ENCODE measurements at places on chromosomes 4 and X.

GRCh38 chrX:54223581-54223980, 40.5 kb upstream of the FAM120C start:
- DNase-seq: no peak

DNA sequence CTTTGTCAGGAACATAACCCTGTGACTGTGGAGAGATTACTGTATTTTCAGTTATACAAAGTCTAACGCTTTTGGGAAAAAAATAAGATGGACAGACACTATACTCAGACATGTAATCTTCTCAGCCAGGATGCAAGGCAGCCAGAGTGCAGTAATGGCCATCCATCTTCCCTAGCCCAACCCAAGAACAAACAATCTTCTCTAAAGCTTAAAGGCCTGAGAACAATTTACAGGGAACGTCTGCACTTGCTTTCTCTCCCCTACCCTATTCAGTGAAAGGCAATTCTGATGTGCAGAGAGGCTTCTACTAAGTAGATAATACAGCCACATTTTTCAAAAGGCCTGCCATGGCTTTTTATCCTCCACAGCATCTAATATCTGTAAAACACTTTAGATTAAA, 471.3 kb downstream of the FGF13 start:
- no peak for DNase-seq

DNA sequence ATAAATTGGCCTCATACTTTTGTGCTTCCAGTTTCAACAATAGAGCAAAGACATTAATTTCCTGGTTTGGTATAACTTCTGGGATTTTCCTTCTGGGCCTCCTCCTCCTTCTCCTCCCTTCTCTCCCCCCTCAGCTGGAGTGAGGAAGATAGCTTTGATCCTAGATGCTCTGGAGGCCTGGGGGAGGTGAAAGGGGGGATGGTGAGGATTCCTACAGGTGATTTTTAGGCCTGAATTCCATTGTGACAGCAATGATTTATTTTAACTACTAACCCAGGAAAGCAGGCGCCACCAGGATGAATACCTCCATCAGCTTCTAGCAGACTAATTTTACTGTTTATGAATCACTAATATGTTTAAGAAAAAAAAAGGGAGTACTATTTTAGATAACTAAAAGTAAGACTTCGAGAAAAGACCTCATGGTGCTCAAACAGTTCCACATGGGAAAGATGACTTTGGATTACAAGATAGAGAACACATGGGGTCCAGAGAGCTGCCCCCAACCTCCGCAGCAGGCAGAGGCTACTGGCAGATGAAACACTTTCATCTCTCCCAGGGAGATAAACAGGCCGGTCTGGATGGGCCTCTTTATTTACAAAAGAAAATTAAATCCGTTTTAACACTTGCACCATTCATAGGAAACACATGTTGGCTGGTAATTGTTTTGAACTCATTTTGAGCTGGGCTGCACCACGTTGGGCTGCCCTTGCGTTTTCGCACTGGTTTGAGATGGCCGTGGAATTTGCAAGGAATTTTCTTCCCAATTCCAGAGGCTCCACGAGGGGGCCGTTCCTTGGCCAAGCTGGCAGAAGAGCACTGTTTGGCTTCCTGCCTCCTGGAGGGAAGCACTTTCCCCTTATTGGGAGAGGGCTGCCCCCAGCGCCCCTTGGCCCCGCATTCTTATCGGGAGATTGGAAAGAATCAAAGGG, 125.1 kb upstream of the STX18 start:
- DNase-seq: no peak

DNA sequence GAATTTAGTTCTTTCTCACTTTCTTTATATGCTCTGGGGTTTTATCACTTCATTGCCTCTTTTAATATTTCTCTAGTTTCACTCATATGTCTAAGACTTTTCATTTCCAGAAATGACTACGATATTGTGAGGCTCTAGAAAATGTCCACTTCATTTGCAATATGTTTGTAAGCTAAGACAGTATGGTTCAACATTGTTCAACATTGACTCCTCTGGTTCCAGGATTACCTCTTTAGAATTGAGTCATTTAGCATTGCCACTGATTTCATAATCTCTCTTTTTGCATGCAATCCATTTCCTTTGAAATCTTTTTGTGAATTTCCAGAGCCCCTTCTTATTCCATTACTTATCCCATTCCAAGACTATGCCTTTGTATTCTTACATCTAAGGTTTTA, 32.3 kb downstream of the BBS12 start:
- no peak for DNase-seq

DNA sequence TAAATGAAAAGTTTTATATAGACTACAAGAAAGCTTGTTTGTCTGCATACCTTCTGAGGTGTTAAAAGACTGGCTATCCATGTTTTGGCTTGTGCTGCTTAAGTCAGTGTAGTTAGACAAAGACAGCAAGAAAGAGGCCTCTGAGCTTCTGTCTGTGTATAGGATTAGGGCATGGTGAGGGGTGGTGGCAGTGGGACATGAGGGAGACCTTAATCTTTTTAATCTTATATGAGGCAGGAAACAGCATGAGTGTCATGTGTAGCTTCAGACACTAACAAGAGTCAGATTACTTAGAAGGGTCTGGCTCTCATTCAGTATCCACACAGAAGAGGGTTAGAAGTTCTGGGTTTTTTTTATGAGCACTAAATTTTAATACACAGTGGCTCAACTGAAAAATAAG, 213.3 kb downstream of the GABRG1 start:
- DNase-seq: no peak

DNA sequence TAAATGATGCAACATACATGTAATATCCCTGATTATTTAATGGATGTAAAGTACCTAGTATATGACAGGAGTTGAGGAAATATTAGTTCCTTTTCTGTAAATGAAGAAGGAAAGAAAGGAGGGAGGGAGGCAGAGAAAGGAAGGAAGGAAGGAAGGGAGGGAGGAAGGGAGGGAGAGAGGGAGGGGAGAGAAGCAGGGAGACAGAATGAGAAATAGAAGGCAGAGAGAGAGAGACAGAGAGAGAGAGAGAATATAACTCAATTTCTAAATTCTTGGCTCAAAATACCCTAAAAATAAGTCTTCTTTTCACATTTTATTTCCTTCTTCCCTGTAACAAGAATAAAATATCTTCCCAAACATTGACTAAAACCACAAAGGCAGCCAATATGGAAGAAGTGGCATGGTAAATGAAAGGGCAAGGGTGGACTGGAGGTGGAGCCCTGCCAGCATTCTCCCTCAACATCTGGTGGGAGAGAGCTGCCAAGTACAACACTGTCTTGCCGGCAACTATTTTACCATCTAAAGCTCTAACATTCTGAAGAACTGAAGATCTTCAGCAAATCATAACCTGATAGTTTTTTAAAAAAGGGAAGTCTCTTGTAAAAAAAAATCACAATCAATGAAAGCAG, 245.1 kb downstream of the PPP3CA start:
- no peak for DNase-seq

DNA sequence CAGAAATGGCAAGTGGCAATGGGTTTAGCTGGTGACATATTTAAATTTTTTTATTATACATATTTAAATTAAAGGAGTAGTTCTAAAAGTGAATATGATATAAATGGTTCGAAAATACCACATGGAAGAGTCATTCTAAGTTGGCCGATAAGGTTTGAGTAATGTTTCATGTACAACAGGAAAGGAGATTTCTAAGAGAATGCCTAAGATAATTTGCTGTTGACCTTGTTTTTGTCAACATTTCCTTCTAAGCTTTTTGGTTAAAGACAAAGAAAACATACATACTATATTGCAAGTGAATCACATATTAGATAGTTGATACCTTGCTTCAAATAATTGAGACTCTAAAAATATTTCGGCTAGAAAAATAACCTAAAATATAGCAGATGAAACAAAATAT, 526.6 kb upstream of the SLIT2 start:
- no peak for DNase-seq

GRCh38 chr4:139453041-139453370, 915 bp upstream of the RAB33B start:
- DNase-seq: no peak

DNA sequence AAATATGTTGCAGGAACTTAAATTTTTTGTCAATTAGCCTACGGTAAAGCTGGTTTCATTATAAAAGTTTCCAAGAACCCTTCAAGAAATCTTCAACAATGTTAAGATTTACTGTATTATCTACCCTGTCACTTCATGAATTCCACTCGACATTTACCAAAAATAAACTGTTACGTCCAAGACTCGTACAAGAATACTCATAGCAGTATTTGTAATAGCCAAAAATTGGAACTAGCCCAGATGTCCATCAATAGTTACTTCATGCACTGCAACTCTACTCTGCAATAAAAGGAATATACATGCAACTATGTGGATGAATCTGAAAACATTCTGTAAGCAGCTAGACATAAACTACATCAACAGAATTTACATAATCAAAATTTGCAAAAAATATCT, 13.4 kb downstream of the RBMX start:
- DNase-seq: no peak

DNA sequence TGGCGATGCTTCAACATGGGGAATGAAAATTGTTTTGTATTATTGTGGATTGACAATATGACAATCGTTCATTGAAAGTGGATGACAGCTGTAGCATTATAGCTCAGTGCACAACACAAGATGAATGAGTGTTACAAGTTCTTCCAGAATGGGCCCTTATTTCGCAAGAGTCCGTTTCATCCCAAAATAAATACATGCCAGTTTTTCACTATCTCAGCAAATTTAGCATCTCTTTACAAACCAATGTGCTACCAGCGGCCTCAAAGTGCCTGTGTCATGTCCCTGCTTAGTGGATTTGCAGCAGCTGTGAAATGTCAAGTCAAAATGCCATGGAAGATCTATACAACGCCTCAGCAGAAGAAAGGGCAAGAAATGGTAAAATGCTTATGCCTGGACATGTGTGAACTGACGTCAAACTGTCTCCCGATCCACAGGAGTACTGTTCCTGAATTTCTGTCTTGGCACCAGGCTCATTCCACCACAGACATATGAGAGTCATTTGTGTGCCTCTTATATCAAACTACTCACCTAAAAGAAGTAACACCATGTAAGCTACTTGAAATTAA, 109.6 kb downstream of the MAML3 start:
- DNase-seq: no peak

- no peak for DNase-seq
These were observed 2.1 kb downstream of the LEF1 start for GRCh38 chr4:108166441-108167315.

- no peak for DNase-seq
These were observed 75.0 kb downstream of the PTTG2 start for GRCh38 chr4:38034986-38035882.

GRCh38 chrX:34839451-34839850, 103.1 kb upstream of the FAM47B start:
- no peak for DNase-seq

DNA sequence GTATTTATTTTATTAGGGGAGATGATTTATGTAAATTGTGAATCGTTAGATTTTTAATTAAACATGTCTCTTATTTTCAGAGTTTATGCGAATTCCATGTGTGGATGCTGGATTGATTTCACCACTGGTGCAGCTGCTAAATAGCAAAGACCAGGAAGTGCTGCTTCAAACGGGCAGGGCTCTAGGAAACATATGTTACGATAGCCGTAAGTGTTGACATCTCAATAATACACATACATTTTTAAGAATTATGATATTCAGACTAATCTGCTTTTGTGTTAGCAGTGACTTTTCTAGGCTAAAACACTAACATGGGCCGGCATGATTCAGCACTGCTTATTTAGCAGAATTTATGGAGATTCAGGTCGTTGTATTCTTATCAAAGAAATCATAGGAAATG, 91.2 kb downstream of the RAP1GDS1 start:
- DNase-seq: no peak

DNA sequence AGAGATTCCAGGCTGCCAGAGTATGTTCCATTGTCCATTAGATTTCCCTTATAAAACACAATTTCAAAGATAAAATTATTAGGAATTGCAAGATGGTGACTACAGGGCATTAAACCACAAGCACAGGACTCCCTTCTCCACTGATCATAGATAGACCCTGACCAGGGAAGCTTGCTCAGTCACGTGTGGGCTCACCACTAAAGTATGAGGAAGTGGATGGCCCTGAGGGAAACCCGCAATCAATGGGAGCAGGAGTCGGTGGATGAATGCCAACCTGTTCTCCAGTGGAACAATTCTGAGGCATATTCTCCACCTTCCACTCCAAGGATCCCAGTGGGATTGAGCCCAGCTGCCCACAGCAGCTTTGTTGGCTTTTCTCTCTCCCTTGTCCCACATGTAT, 515.7 kb downstream of the BCOR start:
- no peak for DNase-seq

- no peak for DNase-seq
These were observed 129.9 kb upstream of the SLITRK2 start for GRCh38 chrX:145687707-145688106.

GRCh38 chrX:124719060-124719459, 372.7 kb downstream of the SH2D1A start:
- DNase-seq: no peak

- DNase-seq: no peak
These were observed 13.4 kb upstream of the DHRSX start for GRCh38 chrX:2514131-2514530.

DNA sequence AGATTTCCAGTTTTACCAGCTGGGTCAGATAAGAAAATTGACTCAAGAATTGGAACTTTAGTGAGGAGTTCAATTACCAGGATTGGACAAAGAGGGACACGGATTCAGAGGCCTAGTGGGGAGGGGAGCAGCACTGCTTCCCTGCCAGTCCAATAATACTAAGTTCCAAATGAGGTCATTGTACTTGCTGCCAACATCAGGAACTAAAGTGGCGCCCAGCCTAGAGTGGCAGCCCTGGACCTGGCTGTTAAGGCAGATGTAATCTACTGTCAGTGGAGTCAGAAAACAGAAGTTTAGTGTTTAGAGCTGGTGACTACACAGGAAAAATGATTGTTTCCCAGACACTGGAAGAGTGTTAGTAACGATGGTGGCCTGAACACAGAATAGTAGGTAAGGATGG, 42.7 kb upstream of the RAPGEF2 start:
- DNase-seq: no peak

DNA sequence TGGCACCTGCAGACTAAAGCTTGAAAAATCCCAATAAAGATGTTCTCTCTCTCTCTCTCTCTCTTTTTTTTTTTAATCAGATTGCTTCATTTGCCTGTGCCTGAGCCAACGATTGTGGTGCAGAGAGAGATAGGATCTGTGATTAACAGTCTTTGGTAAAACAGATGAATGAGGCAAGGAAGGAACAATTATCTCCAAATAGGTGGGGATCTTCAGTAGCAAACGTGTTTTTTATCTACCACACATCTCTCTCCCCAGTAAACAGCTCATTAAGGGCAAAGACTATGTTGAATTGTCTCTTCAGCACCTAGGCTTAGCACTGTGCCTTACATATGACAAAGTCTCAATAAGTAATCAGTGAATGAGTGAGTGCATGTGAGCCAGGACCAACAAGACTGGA, 96.3 kb downstream of the SMIM20 start:
- no peak for DNase-seq

GRCh38 chr4:2044119-2044485, 15.0 kb upstream of the NAT8L start:
- DNase-seq: no peak

All from stimulated activated CD8-positive, alpha-beta memory T cell treated with anti-CD3 and anti-CD28 coated beads, Interleukin-4, amount 100 ng/mL, for 1 hour (primary cell).